Stimulated activated CD8-positive, alpha-beta memory T cell treated with anti-CD3 and anti-CD28 coated beads, Interleukin-4, amount 100 ng/mL, for 24 hours (primary cell): ENCODE measurements at places on chromosomes 7 and 10.

DNA sequence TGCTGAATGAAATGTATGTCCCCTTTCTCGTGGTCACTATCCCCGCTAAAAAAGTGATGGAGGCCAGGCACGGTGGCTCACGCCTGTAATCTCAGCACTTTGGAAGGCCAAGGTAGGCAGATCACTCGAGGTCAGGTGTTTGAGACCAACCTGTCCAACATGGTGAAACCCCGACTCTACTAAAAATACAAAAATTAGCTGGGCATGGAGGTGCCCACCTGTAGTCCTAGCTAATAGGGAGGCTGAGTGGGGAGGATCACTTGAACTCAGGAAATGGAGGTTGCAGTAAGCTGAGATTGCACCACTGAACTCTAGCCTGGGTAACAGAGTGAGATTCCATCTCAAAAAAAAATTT is 91.4 kb upstream of the MKLN1 start:
- no peak for DNase-seq

DNA sequence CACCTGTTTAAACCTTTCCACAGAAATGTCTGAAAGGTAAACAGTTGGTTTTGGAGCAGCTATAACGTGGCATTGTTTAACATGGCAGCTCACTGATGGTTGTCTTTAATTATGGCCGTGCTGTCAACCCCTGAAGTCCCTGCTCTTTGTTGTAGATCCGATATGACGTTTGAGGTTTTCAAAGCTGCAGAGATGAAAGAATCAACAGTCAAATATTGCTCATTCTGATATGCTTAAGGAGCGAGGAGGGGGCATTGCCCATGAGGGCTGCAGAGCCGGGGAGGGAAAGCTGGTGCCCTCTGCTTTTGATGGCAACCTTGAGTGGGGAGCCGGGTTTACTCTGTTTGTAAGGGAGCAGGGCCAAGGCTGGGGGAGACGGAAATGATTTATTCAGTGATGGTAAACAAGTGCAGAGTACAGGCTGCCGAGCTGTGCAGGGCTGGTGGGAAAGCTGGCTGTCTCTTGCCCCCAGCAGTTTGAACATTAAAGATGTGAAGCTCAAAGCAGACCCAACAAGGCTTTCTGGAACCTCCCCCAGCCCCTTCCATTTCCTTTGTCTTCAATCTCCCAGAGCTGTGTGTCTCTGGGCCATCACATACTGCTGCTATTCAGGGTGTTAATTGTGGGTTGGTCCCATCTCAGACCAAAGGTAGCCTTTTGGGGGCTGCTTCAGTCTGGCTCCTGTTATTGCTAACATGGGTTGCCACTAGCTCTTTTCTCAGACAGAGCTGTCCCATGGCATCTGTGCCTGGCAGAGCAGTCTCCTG is 345.5 kb downstream of the LRMDA start:
- no peak for DNase-seq

GRCh38 chr10:33109788-33110469 is 151.9 kb upstream of the ITGB1 start:
- no peak for DNase-seq

- no peak for DNase-seq
Observed at GRCh38 chr7:24545215-24545614, 28.0 kb upstream of the PALS2 start.

DNA sequence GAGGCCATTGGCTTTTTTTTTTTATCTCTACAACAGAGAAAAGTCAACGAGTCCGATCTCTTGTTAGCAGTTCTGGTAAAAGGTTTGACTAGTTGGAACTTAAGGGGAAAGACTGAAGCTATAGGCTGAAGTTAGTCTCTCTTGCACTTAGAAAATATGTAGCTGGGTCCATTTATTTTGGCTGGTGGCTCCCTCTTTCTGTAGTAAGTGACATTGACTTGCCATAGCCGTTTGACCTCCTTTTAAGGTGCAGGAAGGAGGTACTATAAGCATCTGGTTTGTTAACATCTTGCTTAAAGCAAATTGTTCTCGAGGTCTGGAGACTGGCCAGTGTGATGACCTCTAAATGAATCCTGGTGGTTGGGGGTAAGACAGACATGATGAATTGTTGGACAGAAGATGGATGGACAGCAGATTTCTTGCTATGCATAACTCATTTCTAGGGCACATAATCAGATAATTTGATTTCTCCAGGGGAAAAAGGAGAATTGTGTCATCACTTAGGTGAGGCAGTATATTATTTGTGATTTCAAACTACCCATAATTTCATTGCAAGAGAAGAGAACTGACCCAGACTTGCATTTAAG is 356.3 kb upstream of the GALNT17 start:
- DNase-seq = no peak

- no peak for DNase-seq
Observed at GRCh38 chr10:102648269-102648888, 4.1 kb downstream of the TRIM8 start.

GRCh38 chr7:155811560-155811894 is 736 bp downstream of the SHH start:
- DNase-seq = no peak

DNA sequence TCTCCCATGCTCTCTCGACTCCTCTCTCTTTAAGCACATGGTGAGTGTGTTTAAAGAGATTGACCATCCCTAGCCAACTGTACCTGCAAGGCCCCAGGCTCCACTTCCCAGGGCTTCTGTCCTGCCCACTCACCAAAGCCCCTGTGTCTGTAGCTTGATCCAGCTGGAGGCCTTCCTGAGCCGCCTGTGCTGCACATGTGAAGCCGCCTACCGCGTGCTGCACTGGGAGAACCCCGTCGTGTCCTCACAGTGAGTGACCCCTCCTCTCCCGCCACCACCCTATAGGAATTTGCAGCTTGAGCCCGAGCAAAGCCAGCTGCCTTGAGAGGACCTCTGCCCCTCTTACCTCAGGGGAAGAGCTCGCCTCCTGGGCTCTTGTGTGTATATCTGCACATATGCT is 11.2 kb downstream of the ZFYVE27 start:
- DNase-seq = no peak

DNA sequence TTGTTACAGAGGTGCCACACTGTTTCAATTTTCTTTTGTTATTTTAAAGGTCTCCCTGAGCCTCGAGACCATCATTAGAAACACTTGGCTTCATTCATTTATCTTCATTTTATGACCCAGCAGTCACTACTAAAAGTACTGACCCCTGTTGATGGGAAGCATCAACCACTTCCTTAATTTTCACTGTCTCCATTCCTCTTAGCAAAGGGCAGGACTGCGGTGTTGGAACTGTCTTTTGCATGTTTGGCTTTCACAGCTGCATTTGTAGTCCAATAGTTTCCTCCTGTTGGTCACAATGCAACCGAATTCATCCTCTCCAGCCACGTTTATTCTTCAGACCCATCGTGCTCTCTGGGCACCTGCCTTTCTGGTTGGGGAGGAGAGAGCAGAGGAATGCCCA is 46.7 kb upstream of the PDZD8 start:
- no peak for DNase-seq

DNA sequence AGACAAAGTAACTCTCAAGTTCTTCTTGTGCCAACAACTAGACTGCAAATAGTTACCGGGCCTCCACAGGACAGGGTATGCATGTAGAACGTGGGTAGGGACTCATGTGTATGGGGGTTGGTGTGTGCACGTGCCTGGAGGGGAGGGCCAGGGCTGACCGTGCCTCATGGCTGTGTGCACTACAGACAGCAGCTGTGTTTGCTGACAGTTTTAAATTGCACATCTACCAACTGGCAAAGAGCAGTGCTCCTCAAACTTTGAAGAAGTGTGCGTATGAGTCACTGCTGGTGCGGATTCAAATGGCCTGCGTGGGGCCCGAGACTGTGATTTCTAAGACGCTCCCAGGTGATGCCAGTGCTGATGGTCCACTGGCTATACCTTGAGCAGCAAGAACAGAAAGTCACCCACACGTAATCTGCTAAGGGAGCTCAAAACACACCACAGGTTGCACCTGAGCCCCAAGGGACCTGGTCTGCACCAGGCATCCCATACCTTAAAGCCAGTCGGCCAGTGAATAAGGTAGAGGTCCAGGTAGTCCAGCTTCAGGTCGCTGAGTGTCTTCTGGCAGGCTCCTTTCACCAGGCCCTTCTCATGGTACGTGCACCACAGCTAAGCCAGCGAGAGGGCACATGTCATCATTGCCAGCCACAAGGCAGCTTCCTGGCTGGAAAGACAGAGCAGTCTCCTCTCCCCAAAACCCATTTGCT is 8.5 kb downstream of the AKR1B1 start:
- no peak for DNase-seq

- DNase-seq = peak; percentile 67
Observed at GRCh38 chr7:50359995-50360925, 55.7 kb downstream of the IKZF1 start.

DNA sequence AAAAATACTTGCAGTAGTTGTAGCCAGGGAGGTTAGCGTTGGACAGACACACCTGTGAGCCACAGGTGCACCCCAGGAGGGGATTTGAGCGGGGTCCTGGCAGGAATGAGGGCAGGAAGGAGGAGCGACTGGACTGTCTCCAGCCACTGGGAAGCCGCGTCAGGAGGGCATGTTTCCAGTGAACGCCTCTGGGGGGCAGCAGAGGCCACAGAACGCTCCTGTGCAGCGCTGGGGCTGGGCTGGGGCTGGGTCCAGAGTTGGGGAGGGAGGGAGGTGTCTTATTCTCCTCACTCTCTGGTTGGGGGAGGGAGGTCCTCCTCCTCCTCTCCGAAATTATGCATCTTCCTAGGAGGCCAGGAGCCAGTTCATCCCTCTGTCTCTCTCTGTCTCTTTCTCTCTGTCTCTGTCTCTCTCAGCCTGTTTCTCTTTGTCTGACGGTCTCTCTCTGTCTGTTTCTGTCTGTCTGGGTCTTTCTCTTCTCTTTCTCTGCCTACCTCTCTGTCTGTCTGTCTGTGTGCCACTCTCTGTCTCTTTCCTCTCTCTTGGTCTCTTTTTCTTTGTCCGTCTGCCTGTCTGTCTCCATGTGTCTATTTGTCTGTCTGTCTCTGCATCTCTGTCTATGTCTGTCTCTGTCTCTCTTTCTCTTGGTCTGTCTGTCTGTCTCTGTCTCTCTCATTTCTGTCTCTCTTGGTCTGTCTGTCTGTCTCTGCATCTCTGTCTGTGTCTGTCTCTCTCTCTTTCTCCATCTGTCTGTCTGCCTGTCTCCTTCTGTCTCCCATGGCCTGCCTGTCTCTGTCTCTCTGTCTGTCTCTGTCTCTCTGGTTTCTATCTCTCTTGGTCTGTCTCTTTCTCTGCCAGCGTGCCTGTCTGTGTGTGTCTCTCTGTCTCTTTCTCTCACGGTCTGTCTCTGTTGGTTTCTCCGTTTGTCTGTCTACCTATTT is 9.9 kb upstream of the PSMG3 start:
- DNase-seq = peak; percentile 65
